SK-N-SH treated with all-trans-retinoic acid at 6 μM for 48 hours (cell line): ENCODE measurements at places on chromosomes 4 and X.

GRCh38 chr4:23839279-23839678 lies 50.6 kb downstream of the PPARGC1A start:
- ATAC-seq, result no peak

DNA sequence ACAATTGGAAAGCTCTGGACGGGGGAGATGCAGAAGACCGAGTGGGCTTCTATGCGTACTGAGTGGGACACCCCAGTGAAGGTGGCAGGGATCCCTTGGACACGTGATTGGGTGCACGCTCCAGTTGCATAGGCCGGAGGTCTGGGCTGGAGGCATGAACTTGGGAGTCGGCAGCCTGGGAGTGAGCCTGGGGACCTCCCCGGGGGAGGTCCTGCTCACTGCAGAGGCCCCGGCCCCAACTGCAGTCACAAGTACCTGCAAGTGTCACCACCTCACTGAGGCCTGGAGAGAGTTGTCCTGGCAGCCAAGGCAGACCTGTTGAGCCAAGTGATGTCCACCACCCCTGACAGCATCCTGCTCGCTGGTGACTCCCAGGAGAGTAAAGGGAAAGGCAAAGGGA lies 49.3 kb upstream of the HMX1 start:
- ATAC-seq, result no peak

DNA sequence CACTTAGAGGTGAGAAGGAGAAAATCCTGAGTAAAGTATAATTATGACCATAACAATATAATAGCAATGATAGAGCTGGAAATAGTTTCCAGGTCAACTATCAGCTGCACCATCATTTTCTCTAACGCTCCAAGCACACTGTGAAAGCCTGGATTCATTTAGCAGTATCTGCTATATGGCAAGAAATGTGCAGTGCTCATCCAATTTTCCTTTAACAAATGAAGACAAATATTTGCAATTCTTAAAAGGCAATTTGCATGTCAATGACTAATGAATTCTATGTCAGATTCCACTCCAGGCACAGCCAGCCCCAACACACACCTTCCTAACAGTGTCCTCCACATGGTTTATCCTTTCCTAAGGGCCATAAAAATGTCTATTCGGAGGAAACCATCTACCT lies 12.7 kb downstream of the PRSS12 start:
- peak; percentile 63 for ATAC-seq

- no peak for ATAC-seq
Measured at GRCh38 chrX:46750889-46751288, 8.0 kb downstream of the SLC9A7 start.

GRCh38 chrX:5242091-5242790 lies 986.4 kb downstream of the NLGN4X start:
- no peak for ATAC-seq

- no peak for ATAC-seq
Measured at GRCh38 chr4:8534129-8534528, 46.1 kb upstream of the GPR78 start.

DNA sequence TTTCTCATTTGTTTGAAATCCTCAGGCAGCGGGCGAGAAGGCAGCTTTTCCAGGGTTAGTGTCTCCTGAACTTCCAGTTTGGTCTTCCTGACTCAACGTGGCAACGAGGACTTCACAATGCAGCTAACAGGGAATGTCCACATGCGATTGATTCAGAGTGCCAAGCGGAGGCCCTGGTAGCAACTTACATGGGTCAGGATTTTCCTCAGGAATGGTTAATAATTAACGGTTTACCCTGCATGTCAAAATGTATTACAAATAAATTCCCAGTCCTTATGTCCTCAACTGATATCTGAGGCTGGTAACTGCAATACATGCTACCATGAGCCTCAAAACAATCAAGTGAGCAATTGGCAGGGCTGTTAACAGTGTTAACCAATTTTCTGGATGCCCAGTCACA lies 67.2 kb downstream of the MAP3K15 start:
- no peak for ATAC-seq

DNA sequence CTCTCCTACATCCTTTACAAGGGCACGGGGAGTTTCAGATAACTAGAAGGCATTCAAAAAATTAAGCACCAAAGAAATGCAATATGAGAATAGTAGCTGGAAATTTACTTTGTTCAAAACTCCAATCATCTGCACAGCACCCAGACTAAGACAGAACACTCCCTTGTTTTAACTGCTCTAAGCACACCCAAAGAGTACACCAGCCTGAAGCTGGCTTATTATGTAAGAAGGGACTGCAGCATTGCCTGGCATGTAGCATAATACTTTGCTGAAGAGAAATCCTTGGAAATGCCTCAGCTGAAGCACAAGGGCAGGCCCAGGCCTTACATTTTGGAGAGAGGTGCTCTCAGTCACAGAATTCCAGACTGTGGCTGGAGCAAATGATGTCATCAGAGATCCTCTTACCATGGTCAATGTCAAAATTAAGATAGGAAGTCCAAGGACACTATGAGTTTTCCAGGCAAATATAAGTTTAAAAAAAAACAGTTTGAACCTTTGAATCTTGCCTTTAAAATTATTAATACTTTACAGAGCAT lies 14.8 kb downstream of the ARHGEF6 start:
- peak; percentile 3; the same call in 2 of the 3 replicates for ATAC-seq

- no peak for ATAC-seq
Measured at GRCh38 chr4:160570271-160570670, 1467.4 kb downstream of the RAPGEF2 start.

- ATAC-seq, result no peak
Measured at GRCh38 chr4:56330691-56331090, 56.6 kb downstream of the AASDH start.

DNA sequence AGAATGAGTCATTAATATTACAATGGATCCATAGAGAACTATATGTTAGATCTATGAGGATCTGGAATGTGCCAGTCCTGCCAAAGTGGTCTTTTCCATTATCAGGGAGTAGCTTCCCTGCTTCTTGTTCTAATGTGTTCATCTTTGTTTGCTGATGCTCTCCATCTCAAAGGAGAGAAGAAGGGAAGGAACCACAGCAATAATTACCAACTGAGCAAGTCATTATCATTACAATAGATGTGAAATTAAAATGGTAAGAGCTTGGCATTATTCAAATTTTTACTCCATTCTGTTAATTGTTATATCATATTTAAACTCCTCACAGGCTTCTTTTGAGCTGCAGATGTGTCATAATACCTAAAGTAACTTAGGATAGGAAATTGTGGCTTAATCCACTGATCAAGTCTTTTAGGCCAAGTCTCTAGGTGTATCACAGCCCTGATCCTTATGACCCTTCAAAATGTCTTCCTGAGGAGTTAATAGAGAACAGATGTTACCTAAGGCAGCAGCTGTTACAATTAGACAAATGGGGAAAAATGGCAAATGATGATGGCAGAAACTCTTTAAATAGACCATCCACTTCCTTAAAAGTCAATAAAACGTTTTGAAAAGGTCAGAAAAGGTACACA lies 1492.7 kb upstream of the IGFBP7 start:
- no peak for ATAC-seq

- ATAC-seq, result no peak
Measured at GRCh38 chr4:136664988-136665387, 867.3 kb downstream of the PCDH18 start.

DNA sequence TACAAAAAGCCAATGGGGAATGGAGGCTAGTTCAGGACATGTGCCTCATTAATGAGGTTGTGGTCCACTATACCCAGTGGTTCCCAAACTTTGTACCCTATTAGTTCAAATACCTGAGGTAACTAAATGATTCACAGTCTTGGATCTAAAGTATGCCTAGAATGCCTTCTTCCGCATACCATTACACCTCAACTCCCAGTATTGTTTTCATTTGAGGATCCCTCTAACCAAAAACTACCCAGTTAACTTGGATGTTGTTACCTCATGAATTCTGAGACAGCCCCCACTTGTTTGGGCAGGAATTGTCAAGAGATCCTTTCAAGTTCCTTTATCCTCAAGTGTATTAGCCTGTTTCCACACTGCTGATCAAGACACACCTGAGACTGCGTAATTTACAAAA lies 439.2 kb downstream of the PCDH10 start:
- ATAC-seq, result no peak

GRCh38 chr4:80336582-80336981 lies 1.1 kb downstream of the CFAP299 start:
- peak; percentile 78 for ATAC-seq

- ATAC-seq, result no peak
Measured at GRCh38 chr4:15694431-15694830, 8.4 kb upstream of the BST1 start.

DNA sequence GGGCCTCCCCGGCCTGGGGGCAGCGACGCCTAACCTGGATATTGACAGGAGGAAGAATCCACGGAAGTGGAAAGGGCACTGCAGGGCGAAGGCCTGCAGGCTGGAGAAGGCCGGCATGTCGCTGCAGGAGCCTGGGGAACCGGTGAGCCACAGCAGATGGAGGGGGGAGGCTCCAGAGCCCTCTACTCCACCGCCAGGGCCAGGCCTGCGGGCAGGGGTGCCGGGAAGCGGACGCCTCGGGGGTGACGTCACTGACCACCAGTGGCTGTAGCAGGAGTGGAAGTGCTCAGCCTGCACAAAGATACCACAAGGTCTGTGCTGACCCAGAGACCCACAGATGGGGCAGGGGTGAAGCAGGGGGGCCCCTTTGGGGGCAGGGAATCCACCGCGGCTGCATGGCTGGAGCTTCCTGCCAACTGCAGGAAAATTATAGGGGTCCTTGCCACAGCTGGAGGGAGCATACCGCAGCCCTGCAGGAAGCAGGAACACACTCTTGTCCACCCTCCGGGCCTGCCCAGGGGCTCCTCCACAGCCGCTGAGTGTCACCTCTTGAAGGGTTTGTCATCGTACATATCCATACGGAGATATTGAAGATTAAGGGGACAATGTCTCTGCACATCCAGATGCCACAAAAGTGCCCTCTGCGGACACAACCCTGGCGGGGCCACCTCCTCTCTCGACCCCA lies 7.6 kb upstream of the HTRA3 start:
- ATAC-seq, result no peak

- ATAC-seq, result no peak
Measured at GRCh38 chr4:22941688-22942375, 249.1 kb downstream of the GBA3 start.

DNA sequence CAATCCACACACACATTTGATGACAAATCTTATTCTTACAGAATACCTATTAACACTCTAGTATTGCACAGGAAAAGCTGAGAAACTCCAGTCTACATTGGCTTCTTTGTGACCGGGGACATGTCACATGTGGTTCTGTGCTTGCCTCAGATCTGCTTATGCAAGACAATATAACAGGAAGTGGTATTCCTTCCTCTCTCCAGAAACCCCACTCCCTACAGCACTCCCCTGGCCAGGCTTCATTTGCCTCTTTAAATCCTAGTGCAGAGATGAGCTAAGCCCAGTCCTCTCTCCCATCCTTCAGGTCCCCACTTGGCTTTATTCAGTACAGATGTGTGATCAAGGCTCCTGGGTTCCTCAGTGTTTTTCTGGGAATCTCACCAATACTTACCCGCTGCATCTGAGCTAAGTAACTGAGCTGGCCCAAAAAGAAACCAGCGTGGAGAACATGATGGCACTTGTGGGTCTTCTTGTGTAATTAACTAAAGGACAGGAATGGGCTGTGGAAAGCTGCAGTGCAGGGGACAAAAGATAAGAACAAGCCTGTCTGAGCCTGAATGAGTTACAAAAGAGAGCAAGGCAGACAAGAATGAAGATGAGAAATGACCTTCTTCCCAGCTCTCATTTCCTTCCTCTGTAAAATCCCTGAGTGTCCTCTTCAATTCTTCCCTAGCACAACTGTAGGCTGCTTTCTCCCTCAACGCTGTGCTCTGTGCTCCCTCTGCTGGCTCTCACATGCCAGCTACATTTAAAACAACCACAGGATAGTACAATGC lies 105.6 kb downstream of the HNRNPD start:
- peak; percentile 100 for ATAC-seq

GRCh38 chr4:8457646-8458252 lies 17.2 kb downstream of the TRMT44 start:
- no peak for ATAC-seq

- ATAC-seq, result no peak
Measured at GRCh38 chrX:135347381-135348016, 38.2 kb downstream of the ETDC start.

GRCh38 chr4:129145222-129145730 lies 49.3 kb downstream of the C4orf33 start:
- ATAC-seq, result no peak

DNA sequence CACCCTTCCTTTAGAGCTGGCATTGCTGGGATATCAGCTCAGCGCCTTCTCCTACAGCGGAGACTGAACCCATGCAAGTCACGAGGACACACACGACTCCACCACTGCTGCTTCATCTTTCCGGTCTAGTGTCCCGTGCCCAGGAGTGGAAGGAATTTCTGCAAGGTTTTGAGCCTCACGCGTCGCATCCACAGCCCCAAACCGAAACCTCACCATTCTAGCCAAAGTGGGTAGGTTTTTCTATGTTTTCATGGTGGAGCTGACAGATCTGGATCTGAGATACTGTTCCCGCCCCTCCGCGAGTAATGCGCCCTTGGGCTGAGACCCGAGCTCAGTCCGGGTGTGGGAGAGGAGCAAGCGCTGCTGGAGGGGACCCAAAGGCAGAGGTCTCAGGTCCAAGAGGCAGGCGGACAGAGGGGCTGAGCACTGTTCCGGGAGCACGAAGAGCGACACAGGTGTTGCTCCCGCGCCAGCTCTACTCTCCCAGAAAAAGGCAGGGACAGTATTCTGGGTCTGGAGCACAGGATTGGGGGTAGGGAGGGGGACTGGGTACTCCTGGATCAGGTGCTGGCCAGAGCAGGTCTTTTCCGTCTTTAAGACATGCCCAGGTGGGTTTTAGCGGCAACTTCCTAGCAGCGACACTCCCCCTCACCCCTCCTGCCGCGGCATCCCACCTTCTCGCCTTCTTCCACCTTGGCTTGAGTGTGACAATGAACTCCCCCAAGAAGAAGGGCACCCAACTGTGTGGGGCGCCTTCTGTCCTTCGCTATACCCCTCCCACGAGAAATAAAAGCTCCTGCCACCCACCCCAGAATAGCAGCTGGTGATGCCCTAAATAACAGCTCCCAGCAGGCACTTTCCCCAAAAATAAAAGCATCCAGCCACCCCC lies 1.8 kb downstream of the EPHA5 start:
- no peak for ATAC-seq

GRCh38 chrX:140123446-140123845 lies 158.1 kb upstream of the CXorf66 start:
- ATAC-seq, result no peak

DNA sequence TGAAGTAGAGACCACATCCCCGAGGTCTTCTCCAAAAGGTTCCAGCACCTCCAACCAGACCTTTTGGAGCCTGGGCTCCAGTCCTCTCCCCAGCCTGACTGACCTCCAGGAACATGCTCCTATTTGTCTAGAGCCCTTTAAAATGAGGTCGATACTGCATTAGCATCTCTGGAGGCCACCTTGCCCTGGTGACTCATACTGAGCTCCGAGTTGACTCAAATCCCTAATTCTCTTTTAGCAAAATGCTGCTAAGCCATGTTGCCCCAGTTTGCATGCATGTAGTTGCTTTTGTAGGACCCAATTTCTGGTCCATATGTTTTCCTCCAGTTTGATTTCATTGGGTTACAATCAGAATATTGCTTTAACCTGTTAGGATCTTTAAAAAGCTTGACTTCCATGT lies 43.5 kb upstream of the CITED1 start:
- no peak for ATAC-seq
